ENCODE measurements at places on chromosomes 16 and 17.

DNA sequence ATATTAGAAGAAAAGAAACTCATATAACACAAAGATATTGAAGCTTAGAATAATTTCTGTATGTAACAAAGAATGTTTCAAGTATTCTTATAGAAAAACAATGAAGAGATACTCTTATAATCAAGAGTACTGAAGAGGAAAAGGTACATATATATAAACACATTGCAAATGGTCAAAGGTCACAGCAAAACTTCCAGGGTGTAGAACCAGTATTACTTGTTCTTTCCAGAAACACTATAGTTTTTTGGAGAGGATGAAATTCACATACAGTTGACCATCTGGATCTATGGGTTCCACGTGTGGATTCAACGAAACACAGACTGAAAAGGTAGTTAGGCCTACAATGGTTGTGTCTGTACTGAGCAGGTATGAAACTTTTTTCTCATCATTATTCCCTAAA lies 22.6 kb downstream of the PRPSAP1 start:
- no peak for DNase-seq

DNA sequence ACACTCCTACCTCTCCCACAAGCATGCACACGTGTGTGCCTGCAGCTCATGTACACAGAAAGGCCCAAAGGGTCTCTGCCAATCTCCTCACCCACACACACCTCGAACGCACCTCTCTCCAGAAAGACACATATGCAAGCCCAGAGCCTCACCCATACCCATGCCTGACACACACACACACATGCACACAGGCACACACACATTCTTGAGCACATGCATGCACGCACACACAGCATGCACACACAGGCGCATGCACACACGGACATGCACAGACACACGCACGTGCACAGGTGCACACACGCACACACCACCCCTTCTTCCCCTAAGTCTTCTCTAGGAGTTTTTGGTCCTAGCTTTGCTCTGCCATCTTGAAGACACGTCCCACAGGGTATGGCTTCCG lies 48.7 kb upstream of the CACNG4 start:
- no peak for DNase-seq

DNA sequence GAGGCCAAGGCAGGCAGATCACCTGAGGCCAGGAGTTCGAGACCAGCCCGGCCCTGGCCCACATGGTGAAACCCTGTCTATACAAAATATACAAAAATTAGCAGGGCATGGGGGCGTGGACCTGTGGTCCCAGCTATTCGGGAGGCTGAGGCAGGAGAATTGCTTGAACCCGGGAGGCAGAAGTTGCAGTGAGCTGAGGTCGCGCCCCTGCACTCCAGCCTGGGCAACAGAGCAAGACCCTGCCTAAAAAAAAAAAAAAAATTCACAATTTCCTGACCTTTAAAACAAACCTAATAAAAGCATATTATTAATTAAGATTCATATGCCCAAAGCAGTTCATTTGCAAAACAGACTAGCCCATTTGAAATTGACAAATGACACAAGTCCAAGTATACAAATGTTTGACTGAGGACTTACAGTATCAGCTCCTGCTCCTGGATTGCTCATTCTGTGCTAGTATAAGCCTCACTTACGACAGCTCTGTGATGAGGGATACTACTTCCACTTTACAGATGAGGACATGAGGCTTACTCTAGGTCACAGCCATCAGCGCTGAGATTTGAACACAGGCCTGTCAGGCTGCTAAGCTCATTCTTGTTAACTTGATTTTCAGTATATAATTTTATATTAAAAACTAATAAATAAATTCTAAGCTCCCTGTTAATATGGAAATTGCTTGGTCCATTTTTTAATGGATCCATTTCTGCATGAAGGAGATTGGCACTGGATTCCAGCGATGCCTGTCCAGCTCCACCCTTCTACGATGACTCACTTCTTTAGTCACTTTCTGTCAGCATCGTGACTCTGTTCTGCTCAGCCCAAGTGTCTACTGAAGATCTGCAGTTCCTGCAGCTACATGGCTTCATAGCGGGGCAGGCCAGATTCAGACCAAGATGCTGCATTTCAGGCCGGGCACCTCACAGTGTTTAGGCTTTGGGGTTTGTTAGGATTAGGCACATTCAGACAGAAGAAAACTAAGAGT lies 88.2 kb downstream of the WDR59 start:
- no peak for DNase-seq

DNA sequence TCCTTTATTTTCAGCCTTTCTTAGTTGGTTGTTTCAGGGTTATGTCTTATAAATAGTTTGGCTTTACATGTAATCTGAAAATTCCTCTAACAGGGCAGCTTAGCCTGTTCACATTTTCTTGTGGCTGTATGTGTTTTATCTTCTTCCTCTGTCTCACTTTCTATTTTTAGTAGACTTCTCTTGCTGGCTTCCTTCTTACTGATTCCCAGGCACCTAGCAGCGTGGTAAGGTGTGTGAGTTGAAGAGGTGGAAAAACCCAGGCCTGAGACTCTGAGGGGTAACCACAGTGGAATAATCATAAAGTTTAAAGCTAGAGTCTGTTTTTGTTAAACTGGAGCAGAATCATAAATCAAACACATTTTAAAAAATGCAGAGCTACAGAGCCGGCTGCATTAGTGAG lies 190.9 kb downstream of the LGALS9B start:
- DNase-seq: no peak

GRCh38 chr17:32846143-32846542 lies 30.8 kb downstream of the MYO1D start:
- DNase-seq: no peak

GRCh38 chr16:49849754-49850108 lies 6.2 kb downstream of the ZNF423 start:
- DNase-seq: no peak

DNA sequence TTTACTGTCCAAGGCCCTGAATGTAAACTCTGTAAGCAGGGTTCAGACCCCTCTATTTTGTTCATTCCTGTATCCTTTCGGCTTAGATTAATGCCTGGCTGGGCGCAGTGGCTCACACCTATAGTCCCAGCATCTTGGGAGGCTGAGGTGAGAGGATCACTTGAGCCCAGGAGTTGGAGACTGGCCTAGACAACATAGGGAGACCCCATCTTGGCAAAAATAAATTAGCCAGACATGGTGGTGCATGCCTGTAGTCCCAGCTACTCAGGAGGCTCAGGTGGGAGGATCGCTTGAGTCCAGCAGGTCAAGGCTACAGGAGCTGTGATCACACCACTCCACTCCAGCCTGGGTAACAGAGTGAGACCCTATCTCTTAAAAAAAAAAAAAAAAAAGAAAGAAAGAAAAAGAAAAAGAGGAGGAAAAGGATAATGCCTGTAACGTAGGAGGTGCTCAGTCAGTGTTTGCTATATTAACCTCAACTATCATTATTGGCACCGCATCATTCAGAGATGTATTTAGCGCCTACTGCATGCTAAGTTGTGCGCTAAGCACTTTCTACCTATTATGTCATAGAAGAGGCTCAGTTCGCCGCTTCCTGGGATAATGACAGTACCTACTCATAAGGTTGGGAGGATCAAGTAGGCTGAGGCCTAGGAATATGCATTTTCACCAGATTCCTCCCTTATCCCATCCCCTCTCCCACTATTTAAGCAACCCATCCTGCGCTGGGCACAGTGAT lies 5.0 kb downstream of the SOCS1 start:
- no peak for DNase-seq

DNA sequence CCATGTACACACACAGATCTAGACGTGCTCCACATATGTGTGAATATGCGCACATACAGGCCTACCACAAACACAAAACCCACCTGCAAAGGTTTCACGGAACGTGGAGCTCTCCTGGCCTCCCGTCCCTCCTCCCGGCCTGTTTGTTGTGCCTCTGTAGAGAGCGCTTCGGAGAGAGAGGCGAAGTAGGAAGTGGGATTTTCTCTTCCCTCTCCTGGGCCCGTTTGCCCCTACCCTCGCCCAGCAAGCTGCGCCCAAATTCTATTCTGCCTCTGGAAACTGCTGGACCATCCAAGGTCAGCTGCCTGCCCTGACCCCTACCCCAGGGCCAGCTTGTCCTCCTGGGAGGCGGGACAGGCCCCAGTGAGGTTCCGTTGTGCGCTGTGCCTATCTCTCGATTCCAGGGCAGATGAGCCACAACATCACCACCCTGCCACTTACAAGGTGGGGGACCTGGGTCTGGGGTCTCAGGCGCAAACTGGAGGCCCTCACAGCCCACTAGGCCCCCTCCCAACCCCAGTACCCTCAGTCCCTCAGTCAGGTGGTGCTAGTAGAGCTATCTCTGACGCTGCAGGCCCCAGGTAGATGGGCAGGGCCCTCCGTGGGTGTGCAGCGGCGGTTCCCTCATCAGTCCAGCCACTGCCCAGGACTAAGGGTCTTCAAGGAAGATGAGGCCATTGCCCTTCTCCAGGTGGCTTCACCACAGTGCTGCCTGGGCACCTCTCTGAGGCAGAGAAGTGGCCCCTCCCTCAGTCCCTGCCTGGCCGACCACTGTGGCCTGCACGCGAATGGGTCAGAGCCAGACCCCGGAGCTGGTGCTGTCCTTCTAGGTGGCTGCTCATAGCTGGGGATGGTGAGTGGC lies 54.2 kb downstream of the BEAN1 start:
- DNase-seq: no peak

- DNase-seq: no peak
Observed at GRCh38 chr16:9525037-9525436, 433.6 kb downstream of the HAPSTR1 start.

GRCh38 chr16:90070440-90070839 lies 6.7 kb downstream of the PRDM7 start:
- no peak for DNase-seq

DNA sequence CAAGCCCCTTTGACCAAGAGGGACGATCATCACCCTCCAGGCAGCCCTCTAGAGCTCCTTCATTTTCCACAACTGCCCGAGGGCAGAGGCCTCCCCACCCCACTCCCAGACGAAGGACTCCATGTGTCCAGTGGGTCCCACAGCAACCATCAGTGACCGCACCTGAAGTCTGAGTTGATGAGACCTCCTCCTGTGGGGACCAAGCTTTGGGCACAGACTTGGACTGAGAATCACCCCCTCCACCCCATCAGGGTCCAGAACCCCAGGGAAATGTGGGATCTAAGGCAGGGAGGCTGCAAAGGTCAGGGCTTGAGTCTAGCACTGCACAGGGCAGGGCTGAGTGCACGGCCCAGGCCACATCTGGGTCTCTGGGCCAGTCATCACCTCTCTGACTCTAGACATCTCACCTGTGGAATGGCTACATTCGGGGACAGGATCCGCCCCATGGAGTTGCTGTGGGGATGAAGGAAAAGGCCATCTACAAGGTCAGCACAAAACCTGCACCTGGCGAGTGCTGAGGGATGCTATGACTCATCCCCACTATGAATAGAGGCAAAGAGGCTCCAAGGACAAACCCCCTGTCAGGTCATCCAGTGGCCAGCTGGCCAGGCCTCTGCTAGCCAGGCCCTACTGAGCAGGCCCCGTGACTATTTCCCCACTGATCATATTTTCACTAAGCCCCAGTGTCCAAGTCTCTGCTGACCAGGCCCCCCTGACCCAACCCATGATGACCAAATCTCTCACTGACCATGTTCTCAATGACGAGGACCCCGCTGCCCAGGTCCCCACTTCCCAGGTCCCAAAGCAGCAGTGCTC lies 38.4 kb downstream of the TNFRSF13B start:
- DNase-seq: no peak

Measured in iPS-NIHi11 (cell line).